Right renal cortex interstitium (tissue), 3 donors: ENCODE measurements at places on chromosomes 3 and 15. TPM values are rescaled to one million over a fixed set of nuclear protein-coding genes. Genes with fewer than 3 reads are reported as not detected.

Gene CHRM5
- 0.07 TPM for polyA plus RNA-seq

Gene EHD4
- 15.8 TPM for polyA plus RNA-seq

Gene ABCC5
- 53.7 TPM for polyA plus RNA-seq

Gene MRAS
- polyA plus RNA-seq: 31.3 TPM

DNA sequence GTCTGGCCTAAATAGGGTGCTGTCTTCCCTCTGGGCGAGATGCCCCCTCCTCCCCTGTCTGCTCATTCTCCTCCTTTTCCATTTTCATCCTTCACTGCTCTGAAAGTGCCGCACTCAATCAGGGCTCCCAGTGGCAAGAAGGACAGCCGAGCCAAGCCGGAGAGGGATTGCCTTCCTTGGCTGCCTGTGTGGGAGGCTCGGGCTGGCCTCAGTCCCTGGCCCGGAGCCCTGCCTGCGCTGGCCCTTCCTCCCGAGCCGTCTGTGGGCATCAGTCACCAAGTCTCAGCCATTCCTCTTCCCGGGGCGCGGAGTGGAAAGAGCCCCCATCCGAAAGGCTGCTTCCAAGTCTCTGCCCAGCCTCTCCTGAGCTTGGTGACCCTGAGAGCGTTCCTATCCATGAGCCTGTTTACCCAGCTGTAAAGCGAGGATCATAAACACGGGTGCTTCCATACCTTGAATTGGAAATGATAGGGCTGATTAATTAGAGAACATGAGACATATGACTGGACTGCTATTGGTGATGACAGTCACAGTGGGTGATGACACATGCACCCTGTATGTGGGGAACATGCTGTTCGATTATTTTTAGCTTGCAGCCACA lies 59.1 kb upstream of the TLE3 start:
- DNase-seq: no peak

DNA sequence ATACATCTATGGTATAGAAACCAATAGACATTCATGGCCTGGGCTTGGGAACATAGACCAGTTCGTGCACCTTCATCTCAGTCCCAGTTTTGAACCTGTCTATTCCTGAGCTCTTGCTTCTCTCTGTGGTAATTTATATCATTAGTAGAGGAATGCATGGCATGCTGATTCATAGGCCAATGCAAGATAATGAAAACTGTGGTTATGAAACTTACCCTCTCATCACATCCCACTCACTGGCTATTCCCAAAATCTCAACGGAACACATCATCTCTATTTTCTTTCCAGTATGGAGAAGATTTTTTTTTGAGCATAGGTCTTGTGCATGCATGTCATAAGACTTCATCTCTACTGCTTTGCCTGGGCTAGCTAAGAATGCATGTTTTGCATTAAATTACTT lies 18.7 kb upstream of the P2RY12 start:
- no peak for DNase-seq

DNA sequence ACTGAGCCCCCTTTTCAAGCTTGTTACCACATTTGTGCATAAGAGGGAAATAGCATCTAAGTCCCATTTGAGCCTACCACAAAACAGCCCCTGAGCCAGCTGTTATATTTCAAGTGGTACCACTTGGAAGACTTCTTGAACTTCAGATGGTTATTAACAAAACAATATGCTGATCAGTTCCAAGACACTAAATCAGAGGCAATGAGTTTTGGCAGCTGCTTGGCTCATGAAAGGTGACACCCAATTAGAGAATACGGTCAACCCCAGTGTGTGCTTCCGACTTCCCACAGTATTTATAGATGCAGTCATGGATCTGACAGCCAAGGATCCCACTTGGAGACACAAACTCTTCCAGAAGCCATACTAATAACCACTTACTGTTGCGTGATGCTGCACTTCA lies 469.6 kb upstream of the PPP2R3A start:
- DNase-seq: no peak

GRCh38 chr3:72274493-72275330 lies 489.8 kb upstream of the PROK2 start:
- no peak for DNase-seq

GRCh38 chr3:115670911-115671310 lies 47.6 kb downstream of the GAP43 start:
- no peak for DNase-seq

DNA sequence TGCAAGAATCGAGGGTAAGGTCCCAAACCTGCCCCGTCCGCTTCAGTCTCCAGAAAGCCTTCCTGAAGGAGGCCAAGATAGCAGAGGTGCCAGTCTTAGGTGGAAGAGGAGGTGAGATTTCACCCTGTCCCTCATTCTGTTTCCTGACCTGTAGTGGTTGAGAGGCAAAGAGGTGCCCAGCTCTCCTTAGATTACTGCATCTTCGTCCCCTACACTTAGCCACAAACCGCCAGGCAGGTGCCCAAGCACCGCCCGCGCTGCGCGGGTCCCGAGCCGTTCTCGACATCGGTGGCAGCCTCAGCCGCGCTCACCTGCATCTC lies 23.8 kb upstream of the POLG start:
- no peak for DNase-seq

DNA sequence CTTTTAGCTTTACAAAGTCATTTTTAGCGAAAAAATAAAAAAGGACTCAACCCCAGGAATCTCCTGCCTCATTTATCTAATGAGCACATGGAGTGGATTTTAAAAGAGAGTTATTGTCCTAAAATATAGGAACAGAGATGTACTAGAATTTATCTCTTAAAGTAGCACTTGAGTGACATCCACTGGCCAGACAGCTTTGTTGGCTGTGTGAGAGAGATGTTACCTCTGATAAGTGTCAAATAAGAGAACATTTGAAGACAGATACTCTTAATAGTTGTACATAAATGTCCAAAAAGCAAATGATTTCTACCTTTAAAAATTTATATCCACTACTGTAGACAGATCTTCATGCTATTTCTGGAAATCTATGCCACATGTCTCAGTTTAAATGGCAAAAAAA lies 12.3 kb upstream of the MFSD1 start:
- DNase-seq: no peak

GRCh38 chr15:70245932-70246622 lies 148.4 kb upstream of the TLE3 start:
- DNase-seq: no peak

GRCh38 chr15:70127288-70127746 lies 29.6 kb upstream of the TLE3 start:
- DNase-seq: no peak
